GM12878 (cell line): ENCODE measurements at places on chromosomes 5 and 9. TPM values are rescaled to one million over a fixed set of nuclear protein-coding genes. Genes with fewer than 3 reads are reported as not detected.

The GABRP gene
- total RNA-seq: not detected in 2 replicates

The C9 gene
- 0.13 and 0.54 TPM in 2 replicates for total RNA-seq

The PTPRD gene
- 0.05 TPM in 2 replicates for total RNA-seq

The SLC27A6 gene
- total RNA-seq: not detected in 2 replicates

The CHSY3 gene
- not detected in 2 replicates for total RNA-seq

The NSUN2 gene
- 80.2 and 90.9 TPM in 2 replicates for total RNA-seq

The TRAF1 gene
- 163 and 164 TPM in 2 replicates for total RNA-seq

- no peak for DNase-seq
Measured at GRCh38 chr5:96084874-96085506, 123.3 kb upstream of the ELL2 start.

GRCh38 chr5:172637110-172637580 is 3.9 kb upstream of the NEURL1B start:
- no peak for DNase-seq

- no peak for DNase-seq
Measured at GRCh38 chr9:5762421-5762820, 70.5 kb downstream of the ERMP1 start.

DNA sequence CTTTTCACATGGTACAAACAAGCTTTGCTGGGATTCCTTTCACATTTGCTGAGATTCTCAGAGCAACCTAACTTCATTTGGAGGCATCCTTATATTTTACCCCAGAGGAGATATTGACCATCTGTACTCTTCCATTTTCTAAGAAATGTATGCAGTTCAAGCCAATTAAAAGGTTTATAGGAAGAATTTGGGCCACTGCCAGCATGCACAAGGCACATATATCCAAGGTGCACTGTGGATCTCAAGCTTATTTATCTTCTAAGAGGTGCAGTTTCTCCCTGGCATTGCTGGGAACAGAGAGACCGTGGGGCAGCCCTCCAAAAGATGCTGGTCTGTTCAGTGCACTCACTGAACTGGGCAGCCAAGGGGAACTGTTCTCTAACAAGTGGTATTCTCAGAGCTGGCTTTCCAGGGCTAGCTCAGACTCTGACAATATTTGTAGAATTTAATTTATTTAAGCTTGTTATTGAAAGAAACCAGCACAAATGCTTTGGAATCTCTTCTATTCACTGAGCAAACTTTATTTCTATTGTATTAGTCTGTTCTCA is 213.3 kb downstream of the TENT4A start:
- no peak for DNase-seq

- no peak for DNase-seq
Measured at GRCh38 chr9:89891591-89892304, 286.9 kb downstream of the GADD45G start.

DNA sequence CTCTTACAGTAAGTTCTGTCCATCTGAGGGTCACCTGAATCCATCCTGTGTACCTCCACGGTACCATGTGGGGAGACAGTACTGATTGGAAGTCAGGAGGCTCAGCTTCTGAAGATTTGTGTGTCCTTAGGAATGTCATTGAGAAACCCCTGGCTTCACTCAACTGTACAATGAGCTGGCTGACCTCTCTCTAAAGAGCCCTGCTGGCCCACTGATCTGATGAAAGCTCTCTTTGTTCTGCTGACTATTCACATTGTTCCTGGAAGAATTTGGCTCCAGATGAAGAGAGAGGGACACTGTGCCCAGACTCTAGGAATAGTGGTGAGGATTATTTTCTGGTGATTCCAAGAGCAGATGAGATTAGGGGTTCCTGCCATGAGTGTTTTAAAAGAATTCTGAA is 141.2 kb downstream of the LURAP1L start:
- DNase-seq: no peak

DNA sequence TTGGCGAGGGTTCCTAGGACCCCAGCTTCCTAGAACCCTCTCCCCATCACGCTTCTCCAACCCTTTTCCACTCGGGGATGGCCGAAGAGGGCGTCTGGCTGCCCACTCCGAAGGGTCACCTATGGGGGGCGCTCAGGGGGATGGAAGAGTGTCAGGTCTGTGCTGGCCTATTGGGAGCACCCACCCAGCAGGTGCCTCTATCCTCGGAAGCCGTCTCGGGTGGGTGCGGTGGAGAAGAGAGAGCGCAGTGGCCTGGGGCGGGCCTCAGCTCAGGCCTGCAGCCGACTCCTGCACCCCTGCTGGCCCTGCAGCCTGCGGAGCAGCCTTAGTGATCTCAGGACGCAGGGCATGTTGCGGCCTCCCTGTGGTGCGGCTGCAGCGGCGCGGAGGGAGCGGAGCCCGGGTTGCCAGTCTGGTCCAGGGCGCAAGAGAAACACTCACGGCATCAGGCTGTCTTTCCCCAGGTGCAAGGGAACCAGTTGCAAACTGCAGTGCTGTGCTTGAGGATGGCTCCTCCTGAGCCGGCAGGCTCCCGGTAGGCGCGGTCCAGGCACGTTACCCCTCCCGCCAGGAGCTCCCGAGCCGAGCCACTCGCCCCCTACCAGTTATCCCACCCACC is 1.5 kb upstream of the IRX2 start:
- no peak for DNase-seq

DNA sequence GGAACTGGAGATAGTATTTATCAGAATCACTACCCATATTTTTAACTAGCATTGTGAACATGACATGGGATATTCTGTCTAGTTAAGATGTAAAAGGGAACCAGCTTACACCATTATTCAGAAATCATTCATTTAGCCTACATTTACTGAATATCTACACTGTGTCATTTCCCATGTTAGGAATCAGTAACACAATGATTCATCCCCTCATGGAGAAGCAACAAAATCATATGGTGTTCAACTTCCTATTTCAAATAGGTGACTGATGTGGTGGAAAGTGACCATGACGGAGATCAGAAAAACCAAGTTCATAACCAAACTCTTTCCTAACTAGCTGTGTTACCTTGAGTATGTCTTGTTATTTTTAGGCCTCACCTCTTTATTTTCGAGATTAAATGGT is 550.0 kb upstream of the TUSC1 start:
- DNase-seq: no peak
